ENCODE measurements at places on chromosomes 5 and 9.

DNA sequence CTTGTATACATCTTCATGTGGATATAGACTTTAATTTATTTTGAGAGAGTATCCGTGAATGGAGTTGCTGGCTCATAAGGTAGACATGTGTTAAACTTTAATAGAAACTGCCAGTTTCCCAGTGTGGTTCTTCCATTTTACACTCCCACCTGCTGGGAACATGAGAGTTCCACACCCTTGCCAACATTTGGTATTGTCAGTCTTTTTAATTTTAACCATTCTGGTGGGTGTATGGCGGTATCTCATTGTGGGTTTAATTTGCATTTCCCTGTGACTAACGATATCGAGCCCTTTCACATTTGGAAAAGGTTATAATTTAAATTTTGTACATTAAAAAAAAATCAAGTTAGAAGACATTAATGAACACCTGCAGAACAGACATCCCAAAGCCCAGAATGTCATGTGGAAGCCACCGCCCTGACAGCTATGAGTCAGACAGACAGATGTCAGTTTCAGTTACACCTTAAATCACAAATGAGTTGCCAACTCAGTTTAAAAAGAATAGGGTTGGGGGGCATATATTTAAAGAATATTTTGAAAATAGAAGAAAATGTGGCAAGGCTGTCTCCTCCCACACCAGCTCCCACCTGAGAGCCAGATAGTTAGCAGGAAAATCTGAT lies 36.9 kb downstream of the ANKRD33B start:
- DNase-seq: no peak

DNA sequence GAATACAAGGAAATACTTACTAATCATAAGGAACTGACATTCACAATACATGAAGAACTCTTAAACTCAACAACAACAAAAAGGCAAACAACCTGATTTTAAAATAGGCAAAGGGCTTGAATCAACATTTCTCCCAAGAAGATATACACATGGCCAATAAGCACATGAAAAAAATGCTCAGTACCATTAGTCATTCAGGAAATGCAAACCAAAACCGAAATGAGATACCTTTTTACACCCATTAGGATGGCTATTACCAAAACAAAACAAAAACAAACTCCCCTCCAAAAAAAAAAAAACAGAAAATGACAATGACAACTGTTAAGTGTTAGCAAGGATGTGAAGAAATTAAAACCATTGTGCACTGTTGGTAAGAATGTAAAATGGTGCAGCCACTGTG lies 104.1 kb upstream of the ZNF462 start:
- no peak for DNase-seq

- no peak for DNase-seq
Measured at GRCh38 chr5:111223101-111223786, 940 bp upstream of the CAMK4 start.

GRCh38 chr5:568061-568781 lies 43.9 kb upstream of the CEP72 start:
- no peak for DNase-seq

- no peak for DNase-seq
Measured at GRCh38 chr5:65078331-65078730, 309.6 kb downstream of the CWC27 start.

- DNase-seq: no peak
Measured at GRCh38 chr9:137077758-137078693, 709 bp downstream of the UAP1L1 start.

DNA sequence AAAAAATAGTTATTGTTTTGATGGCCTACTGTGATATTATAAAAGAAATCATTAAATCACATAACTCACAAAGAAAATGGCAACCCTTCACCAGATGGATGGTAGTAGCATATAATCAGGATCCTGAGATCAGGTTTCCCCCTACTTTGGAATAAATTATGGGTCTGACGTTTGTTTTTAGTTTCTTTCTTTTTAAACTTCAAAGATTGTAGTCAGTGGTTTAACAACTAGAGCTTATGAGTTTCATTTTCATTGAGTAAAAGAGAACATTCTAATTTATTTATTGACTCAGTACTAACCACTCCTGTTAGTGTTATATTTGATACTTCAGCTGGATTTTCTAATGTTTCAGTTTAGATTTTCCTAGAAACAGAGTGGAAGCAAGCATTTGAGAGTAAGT lies 218.0 kb upstream of the PCSK5 start:
- DNase-seq: no peak

GRCh38 chr5:15627647-15628046 lies 127.7 kb downstream of the FBXL7 start:
- DNase-seq: no peak

DNA sequence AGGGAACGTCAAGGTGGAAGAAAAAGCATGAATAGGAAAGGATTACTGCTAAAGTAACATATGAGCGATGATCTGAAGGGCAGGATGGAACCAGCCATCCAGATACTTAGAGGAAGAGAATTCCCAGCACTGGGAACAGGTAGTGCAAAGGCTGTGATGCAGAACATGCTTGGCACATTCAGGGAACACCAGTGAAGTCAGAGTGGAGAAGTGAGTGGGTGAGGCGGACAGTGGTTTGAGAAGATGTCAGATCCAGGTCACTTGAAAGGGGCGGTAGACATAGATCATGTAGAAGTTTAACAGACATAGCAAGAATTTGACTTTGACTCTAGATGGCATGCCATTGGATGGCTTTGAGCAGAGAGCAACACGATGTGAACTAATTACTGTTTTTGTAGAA lies 374.2 kb downstream of the PDE4D start:
- DNase-seq: no peak

GRCh38 chr5:101045689-101046088 lies 142.6 kb upstream of the ST8SIA4 start:
- DNase-seq: no peak

GRCh38 chr9:126326228-126327005 lies at the start of gene MVB12B:
MVB12B (plus strand) TSS chr9:126326829; CDS start chr9:126326930, 101 bp downstream.
- no peak for DNase-seq

DNA sequence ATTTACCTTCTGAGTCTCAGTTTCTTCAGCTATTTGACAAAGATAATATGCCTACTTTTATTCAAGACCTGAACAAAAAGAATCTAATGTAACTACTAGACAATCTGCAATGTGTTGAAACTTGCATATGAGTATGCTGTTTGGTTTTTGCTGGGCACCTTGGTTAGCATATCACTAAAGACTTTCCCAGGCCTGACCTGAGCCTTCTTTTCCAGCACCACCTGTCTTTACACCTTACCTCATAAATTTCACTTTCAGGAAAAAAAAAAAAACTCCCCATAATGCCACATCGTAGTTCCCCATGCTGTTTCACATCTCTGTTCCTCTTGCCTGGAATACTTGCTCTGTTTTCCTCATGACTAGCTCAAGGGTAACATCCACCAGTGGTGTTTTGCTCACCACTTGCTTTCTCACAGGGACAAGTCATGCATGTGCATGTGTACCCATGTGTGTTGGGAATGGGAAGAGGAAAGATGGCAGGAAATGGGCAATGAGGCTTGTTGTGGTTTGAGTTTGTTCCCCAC lies 45.6 kb upstream of the TLE4 start:
- no peak for DNase-seq

- no peak for DNase-seq
Measured at GRCh38 chr5:179400020-179400419, 54.8 kb upstream of the ADAMTS2 start.

DNA sequence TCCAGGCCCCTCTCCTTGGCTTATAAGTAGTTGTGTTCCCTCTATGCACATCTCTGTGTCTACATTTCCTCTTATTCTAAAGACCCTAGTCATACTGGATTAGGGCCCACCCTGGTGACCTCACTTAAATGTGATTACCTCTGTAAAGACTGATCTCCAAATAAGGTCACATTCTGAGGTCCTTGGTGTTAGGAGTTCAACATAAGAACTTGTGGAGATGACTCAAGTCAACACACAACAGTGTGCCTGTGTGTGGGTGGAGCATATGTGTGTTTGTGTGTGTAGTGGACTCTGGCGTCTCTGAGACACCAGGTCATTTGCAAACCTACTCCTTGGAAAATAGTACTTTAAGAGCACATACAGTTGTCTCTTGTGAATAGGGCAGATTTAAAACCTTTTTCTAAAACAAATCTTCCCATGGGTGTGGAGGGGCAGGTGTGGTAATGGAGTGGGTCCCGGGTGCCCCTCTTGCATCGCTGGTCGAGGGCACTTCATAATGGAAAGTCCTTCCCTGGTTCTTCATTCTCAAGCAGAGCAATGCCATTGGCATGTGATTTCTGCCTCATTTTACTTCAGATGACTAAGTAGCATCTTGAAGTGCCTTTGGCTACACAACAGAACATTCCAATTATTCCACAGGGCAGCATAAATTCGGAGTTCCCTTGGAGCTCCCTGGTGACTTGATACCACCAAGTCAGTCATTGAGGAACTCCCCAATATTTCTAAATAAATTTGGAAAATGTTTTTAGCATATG lies 84.4 kb downstream of the C9orf152 start:
- DNase-seq: no peak

DNA sequence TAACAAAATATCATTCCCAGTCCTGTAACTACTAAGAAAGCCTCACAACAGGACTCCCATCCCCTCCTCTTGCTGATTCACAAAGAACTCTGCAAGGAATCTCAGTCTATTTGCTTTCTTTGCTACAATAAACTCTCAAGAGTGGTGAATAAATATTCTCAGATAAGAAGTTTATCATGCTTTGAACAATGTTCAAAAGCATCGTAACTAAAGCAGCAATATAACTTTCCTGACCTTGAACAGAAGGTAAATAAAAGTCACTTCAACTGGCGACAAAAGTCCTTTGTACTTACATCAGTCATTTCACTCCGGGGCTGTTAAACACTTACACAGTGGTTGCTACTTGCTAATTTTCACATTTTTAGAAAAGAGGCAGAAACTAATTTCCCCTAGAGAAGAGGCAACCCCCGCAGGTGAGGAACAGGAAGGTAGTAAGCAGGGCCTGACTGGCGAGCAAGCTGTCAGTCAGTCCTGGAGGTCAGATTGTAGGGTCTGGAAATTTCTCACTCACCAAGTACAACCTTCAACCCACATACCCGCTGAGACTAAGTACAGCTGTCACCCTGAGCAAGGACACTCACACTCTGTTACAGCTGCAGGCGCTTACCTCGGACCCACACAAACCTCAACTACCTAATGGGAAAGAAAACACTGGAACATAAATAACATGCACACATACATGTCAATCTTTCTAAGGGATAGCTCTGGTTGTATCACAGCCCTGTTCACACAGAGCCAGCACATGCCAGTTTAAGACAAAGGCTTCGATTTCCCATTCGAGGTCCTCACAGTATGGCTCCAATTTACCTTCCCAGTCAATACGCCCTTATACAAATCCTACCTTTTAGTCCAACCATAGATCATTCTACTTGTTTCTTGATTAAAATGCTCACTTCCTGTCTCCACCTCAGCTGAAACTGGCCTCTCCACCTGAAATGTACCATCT lies 104.6 kb upstream of the RETREG1 start:
- DNase-seq: no peak

- DNase-seq: no peak
Measured at GRCh38 chr5:176901260-176902101, 2.3 kb upstream of the HK3 start.

DNA sequence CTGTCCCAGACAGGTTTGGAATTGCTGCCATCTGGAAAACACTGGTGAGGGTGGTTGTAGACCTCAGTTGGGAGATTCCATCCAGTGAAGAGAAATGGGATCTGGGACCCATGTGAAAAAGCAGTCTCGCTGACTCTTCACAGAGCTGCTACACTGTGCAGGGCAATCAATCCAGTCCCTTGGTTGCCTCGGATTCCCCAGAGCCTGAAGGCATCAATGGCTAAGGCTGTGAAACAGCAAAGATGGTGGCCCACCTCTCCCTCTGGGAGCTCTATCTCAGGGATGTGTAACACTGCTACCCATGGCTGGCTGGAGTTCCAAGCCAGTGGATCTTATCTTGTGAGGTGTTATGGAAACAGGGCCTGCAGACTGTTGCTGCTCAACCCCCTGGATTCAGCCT lies 256.1 kb downstream of the TMEM38B start:
- no peak for DNase-seq

GRCh38 chr5:75148051-75148450 lies 88.6 kb downstream of the ANKRD31 start:
- DNase-seq: no peak

GRCh38 chr5:132466433-132467286 lies 23.9 kb downstream of the IRF1 start:
- no peak for DNase-seq

DNA sequence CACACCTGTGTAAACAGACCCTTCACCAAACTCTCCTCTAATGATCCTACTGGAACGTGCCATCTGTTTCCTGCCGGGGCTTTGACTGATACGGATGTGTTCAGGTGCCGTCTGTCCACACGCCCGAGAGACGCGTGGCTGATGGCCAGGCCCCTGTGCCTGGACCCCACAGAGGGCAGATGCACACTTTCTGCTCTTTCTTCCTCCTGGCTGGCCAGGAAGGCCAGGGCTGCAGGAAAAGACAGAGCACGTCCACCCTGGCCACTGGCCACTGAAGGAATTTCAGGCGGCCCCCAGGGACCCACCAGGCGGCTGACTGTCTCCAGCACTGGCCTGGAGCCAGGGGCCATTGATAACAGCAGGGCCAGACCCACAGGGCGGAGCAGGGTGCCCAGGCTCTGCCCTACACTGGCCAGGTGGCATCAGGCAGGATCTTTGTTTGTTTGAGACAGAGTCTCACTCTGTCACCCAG lies 3.6 kb upstream of the ENG start:
- DNase-seq: no peak

GRCh38 chr9:99922711-99923030 lies 16.2 kb downstream of the STX17 start:
- DNase-seq: no peak

GRCh38 chr5:177545487-177546257 lies 8.7 kb downstream of the FAM193B start:
- no peak for DNase-seq

DNA sequence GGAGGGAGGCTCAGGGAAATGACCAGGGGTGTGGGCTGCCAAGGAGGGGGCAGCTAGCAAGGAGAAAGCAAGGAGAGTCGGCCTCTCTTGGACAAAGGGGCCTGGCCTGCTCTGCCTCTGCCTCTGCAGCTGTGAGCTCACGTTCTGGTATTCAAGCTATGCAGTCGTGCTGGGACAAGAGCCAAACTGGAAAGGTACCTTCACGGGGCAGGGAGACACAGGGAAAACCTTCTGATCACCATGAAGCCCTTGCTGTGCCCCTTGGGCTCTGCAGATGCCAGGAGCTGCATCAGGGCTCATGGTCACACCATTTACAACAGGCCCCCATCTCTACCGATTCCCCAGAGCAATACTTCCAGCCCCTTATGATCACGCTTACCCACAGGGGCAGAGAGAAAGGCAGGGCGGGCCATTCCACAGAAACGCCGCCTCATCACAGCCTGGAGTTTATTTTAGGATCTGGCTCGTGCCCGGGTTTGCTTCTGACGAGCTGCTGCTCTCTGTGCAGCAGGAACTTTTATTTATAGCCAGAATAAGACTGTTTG lies 63.2 kb downstream of the PRRT1B start:
- no peak for DNase-seq

- DNase-seq: no peak
Measured at GRCh38 chr9:93960971-93961841, 6.1 kb upstream of the BARX1 start.
